ENCODE measurements at places on chromosomes 1 and 21.

GRCh38 chr1:70072231-70072751, 133.1 kb downstream of the LRRC40 start:
- DNase-seq: peak; percentile 57

DNA sequence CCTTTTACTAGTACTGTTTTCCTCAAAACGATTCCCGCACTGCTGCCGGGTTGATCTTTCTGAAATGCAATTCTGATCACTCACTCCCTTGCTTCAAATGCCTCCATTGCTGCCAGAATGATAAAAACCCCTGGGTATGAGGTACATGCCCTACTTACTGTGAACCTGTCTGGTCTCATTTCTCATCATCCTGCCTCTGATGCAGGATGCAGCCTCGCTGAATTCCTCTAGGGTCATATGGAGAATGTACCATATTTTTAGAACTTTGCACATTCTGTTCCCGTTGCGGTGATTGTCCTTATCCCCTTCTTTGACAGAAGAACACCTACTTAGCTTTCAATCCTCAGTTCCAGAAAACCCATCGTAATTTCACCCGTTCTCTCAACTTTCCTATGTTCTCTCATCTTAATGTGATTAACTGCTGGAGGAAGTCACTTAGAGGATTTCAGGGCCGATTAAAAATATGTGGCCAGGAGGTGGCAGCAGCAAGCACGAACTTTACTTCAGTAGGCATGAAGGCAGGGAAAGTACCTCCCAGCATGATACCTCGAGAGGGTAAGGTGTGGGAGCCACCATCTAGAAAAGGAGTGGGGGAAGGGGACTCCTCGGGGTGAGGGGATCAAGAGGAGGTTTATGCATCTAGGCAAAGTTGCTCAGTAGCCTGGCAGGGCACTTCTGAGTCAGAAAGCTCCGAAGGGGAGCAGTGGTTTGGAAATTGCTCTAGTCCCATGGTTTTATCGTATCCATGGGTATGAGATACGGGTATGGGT, 361.5 kb upstream of the ZP4 start:
- peak; percentile 40 for DNase-seq

GRCh38 chr1:31860581-31860980, 44.8 kb upstream of the SPOCD1 start:
- no peak for DNase-seq

DNA sequence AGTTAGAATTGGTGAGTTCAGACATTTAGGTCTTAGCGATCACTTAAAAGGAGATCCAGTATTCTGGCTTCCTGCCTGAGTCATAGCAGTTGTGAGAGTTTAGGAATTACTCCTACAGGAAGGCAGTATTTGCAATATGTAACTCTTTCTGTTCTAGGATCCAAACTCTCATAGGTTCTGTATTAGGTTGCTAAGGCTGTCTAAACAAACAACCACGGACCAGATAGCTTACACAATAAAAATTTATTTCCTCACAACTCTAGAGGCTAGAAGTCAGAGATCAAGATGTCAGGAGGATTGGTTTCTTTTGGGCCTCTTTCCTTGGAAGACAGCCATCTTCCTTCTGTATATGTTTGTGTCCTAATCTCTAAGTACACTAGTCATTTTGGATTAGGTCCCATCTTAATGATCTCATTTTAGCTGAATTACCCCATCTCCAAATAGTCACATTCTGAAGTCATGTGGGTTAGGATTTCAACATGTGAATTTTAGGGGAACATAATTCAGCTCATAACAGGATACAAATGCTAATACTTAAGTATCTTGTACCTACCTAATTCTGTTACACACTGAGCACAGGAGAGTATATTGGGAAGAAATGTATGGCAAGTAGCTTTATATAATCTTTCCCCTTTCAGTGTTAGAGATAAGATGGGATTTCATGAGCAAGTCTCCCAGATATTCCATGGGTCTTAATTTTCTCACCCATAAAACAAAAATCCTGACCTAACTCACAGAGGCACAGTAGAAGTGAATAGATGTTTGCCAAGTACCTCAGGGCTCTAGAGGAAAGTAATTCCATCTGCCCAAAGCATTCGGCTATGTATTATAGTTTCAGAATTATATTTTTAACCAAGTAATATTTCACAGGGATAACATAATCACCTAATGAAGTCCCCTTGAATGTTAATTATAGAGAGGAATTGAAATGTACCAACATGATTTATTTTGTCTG, 144.4 kb downstream of the PTBP2 start:
- peak; percentile 96 for DNase-seq

GRCh38 chr21:14213164-14213563, 2.4 kb upstream of the LIPI start:
- no peak for DNase-seq

- no peak for DNase-seq
Measured at GRCh38 chr1:20867062-20867461, 80.0 kb upstream of the HP1BP3 start.

DNA sequence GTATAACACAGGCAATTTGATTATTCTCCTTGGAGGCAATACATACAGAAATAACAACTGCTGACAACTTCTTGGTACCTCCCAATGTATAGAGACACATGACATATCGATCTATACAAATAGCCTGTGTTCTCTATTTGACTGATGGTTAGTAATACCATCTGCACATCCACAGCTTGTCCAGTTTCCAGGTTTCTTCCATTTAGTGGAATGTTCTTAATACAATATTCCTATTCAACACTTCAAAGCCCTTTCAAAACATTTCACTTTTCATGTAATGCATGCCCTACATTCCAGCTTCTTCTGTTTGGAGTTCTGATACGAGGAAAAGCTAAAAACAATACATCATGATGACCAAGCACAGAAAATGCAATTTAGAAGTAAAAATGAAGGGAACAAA, 37.0 kb upstream of the GORAB start:
- DNase-seq: no peak

DNA sequence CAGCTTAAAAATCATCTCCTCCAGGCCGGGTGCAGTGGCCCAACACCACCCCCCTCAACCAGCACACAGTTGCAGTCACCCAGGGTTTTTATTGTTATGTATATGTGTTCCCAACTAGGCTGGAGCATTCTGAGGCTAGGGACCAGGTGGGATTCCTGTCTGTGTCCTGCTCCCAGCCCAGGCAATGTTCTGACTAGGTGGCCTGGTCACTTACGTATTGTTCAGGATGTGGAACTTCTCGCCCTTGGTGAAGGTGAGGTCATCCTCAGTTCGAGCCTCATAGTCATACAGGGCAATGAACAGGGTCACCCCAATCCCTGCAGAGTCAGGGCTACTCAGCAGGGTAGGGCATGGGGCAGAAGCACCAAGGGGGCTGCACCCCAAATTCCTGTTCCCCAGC, 12.2 kb downstream of the FGR start:
- DNase-seq: no peak

DNA sequence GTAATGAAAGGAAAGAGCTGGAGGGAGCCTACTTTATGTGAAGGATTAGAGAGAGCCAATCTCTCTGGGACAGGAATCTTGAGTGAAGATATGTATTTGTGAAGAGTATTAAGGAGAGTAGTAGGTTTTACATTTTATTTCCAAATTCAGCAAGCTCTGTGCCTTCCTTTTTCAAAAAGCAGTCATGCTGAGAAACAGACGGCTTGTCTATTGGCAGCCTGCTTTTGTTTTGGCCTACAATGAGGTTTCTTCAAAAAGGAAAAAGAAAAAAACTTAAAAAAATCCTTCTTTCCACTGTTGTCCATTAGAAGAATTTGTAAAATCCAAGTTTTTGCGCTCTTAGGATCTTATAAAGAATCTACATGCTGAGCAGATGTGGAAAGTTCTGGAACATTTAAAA, 103.6 kb upstream of the PTGFR start:
- DNase-seq: no peak

DNA sequence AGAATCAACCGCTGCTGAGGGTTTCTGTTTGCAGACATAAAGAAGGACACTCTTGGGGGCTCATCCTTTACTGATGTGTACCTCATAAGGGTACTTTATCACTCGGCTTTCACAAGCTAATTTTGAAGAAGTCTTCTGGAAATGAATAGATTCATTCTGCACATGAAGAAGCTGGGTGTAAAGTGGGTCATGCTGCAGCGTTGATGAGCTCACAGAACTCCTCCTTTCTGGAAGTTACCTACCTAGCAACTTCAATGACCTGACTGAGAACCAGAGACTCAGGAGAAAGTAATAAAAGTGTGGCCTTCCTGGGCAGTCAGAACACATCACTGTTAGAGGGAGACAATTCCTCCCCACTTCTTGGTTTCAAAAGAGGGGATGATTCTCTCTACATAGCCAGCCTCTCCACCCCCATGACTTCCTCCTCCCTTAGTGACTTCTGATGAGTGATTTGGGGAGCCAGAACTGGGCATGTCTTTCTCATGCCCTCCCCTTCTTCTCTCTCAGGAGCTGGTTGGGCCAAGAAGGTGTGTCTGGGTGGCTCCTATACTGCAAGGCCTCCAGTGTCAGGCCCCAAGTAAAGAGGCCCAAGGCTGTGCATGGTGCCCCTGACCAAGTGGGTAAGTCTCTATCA, 27.0 kb downstream of the PCNX2 start:
- DNase-seq: no peak

- no peak for DNase-seq
Measured at GRCh38 chr1:105964879-105965278, 1091.6 kb upstream of the PRMT6 start.

- no peak for DNase-seq
Measured at GRCh38 chr1:13786541-13786940, 86.6 kb downstream of the PRDM2 start.

DNA sequence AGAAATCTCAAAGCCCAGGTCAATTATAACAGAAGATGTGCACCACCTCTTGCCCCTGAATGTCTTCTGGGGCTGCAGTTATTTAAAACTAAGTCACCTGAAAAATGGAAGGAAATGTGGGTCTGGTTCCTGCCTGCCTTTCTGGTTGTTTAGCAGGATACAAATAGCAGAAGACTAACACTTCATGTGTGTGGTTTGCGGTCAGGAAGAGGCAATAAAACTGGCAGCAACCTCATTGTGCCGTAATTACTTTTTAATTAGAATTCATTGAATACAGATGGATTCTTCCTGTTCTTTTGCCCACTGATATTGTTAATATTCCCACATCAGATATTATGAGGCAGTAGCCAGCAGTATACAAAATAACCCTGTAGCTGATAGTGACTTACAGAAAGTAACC, 345.7 kb downstream of the ZNF326 start:
- peak; percentile 2 for DNase-seq

DNA sequence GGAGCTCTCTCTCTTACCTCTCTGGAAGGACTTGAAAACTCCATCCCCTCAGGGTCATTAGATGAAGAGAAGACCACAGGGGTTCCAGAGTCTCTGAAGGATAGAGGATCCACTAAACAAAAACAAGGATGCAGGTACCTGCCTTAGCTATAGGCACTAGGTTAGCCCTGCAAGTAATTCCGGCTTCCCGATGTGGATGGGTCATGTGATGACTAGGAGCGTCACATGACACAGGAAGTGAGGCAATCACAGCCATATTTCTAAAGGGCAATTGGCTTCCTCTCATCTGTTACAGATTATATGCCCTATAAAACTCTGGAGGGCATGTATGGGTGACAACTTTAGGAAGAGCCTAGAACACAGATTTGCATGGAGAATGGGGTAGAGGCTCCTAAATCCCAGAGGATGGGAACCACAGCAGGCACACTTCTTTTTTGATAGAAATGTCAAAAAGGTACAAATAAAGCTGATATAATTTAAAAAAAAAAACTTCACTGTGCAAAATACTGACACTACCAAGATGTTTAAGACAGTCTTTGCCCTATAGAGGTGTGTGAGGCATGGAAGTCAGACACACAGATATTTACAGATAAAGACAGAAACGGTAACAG, 14.1 kb downstream of the ENTREP3 start:
- DNase-seq: peak; percentile 87

GRCh38 chr1:11227106-11228077, 35.0 kb downstream of the MTOR start:
- peak; percentile 40 for DNase-seq

- DNase-seq: no peak
Measured at GRCh38 chr1:206737729-206738201, 32.8 kb upstream of the IL19 start.

GRCh38 chr1:15206418-15207030, 40.5 kb upstream of the FHAD1 start:
- no peak for DNase-seq

GRCh38 chr1:110682898-110683297, 8.2 kb upstream of the KCNA3 start:
- no peak for DNase-seq

DNA sequence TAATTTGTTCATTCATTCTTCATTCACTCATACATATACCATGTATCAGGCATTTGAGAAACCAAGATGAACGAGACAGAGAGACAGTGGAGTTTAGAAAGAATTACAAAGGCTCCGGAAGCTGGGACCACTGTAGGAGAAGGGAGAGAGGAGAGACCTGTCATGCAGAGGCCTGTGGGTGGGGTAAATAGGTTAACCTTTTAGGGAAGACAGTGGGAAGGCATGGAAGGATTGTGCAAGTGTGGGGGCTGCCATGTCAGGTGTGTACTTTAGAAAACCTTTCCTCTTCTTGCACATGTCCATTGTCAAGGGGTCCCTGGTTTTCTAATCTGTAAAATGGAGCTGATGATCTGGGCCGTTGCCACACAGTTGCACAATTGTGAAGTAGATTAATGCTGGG, 44.2 kb upstream of the POU3F1 start:
- no peak for DNase-seq

DNA sequence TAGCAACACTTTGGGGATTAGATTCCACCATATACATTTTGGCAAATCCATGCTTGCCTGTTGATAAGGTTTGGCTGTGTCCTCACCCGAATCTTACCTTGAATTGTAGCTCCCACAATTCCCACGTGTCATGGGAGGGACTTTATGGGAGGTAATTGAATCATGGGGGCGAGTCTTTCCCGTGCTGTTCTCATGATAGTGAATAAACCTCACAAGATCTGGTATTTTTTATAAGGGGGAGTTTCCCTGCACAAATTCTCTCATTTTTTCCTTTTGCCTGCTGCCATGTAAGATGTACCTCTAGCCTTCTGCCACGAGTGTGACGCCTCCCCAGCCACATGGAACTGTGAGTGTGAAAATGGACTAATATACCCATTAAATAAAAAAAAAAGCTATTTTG, 265.3 kb downstream of the MRPL39 start:
- no peak for DNase-seq

GRCh38 chr1:185721553-185721952, 12.6 kb upstream of the HMCN1 start:
- DNase-seq: no peak

- no peak for DNase-seq
Measured at GRCh38 chr1:100626397-100626796, 88.5 kb downstream of the GPR88 start.
